ENCODE measurements at places on chromosomes 4 and X.
A peak's percentile ranks its signal among the peaks of the same experiment; 100 is the strongest.

DNA sequence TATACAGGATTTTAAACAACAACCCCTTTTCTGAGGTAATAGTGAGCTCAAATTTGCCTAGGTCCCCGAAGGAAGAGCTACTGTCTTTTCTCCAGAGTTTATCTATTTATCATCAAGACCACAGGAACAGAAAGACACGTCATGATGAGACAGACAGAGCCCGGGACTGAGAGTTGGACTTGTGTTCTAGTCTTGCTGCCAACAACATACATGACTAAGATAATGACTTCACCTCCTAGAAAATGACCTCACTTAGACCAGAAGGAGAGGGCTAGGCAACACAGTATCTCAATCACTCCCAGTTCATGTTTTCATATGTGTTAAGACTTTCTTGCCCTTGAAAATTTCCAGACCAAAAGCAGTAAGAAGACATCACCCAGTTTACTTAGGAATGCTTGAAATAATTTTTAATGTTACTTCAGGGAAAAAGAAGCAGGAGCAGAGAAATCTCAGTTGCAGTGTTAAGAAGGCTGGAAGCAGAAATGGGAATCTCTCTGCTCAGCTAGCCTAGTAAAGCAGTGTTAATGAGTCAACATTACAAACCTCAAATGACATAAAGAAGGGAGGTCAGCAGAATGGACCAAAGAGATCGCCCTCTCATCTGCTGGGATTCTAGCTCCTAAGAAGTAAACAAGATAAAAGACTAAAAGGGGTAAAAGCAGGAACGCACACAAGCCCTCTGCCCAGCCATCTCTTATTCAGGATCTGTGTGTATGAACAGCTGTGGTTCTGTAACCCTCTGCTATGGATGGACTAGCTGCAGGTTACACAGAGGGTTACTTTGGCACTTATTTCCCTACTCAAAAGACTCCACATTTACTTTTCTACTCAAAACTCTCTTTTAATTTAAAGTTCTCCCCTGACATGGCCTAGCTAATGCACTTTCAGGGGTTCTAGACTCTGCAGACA is 24.8 kb downstream of the PDGFC start:
- DNase-seq = no peak

- DNase-seq = no peak
Observed at GRCh38 chr4:32824336-32824735, 2104.2 kb downstream of the PCDH7 start.

DNA sequence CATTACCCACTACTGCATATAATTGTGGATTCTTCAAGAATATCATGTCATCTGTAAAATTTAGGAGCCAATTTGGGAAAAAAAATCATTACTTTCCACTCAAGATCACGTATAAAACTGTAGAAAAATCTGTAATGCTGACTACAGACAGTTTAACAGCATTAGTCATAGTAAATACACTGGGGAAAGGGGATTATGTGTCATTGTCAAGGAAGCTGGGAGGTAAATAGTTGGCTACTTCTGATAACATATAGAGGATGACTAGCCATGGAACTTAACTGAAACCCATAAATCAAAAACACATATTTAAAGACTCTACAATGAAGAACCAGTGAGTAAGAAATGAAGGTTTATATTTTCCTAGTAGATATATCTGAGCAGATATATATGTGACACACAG is 1666.4 kb upstream of the IGFBP7 start:
- no peak for DNase-seq

DNA sequence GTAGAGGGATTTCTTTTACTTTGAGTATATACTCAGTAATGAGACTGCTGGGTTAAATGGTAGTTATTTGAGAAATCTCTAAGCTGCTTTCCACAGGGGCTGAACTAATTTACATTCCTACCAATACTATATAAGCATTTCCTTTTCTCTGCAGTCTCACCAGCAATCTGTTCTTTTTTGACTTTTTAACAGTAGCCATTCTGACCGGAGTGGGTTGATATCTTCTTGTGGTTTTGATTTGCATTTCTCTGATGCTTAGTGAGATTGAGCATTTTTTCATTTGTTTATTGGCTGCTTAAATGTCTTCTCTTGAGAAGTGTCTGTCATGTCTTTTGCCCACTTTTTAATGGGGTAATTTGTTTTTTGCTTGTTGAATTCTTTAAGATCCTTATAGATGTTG is 43.3 kb downstream of the SPCS3 start:
- no peak for DNase-seq

DNA sequence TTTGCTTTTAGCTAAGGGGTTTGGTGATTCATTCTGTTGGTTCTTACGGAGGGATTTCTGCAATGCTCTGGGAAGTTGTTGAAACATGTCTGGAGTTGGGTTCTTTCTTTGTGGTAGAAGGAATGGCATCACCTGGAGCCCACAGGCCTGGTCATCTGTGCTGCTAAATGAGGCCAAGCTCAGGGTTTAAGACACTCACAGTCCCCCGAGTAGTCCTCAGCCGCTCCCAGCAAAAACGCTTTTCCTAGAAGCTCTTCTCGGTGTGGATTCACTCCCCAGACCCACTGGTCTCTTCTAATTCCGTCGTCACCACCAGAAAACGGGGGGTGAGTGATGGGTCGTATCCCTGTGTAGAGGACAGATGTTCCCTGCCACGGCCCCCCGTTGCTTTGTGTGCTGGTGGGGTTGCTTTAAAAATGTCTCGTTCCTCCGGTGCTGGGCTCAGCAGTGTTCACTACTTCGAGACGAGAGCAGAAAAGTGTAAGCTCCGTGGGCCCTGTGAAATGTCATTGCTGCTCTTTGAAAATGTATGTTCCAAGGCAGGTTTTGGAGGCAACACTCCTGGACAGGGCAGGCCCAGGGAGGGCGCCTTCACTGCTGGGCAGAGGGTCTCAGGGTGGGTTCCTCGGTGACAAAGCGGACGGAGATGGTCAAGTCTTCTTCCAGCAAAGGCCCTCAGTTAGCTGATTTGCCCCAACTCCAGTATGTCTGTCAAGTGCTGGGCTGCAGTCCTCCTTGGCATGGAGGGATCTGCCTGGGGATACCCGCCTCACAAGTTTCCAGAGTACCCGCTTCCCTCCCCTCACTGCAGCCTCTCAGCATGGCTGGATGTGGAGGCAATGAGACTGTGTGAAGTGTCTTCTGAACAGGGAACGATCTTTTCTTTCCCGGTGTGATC is 37.3 kb downstream of the PSAPL1 start:
- peak; percentile 33 for DNase-seq

DNA sequence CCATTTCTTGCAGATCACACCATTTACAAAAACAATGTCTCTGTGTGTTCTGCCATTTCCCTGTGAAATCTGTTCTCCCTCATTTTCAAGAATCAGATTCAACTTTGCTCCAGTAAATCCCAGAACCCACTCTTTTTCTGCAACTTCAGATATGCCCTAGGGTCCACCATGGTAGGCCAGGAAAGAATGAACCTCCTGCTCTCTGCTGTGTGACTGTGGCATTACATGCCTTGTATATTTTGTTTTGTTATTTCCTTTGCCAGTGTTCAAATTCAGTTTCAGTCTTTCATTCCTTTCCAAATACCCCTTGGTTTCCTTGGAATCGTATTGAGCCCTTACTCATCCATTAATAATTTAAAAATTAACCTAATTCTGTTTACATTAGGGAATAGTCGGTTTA is 290.2 kb upstream of the VCX start:
- DNase-seq = no peak

DNA sequence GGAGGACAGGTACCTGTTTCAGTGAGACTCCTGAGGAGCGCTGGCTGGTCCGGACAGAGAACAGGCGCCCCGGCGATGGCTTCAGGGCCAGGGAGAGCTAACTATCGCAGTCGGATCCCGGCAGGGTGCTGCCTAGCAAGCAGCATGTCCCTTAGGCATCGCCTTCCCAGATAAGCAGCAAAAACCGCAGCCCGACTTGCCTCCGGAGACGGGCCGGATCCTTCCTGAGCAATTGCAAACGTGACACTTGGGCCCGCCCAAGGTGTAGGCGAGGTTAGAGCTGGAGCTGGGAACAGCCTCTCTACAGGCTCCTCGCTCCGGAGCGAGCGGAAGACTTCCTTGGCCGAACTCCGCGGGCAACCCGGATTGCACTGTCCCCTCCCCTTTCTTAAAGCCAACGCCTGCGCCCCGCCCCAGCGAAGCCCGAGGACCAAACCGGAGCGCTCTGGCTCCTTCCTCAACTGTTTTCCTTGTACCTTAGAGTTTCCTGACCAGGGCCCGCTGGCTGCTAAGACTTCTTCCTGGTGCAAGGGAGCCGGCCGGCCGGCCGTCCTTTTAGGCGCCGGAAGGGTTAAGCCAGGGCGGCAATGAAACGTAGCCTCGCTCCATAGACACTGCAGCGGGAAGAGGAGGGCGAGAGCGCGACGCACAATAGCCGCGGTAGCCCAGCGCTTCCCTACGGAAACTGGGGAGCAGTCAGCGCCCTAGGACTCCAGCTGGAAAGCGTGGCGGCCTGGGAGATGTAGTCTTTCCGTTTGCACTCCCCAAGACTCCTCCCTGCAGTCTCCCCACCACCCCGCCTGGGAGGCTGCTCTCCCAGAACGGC is at the start of gene OPHN1:
TSS of gene OPHN1 (minus strand) at position 341 of the 826 bp plus-strand sequence. CDS start 475 bp downstream, outside the sequence.
- DNase-seq = peak; percentile 57

GRCh38 chr4:150541681-150542080 is 40.3 kb upstream of the MAB21L2 start:
- no peak for DNase-seq

- no peak for DNase-seq
Observed at GRCh38 chr4:37537484-37537883, 148.7 kb downstream of the RELL1 start.

- no peak for DNase-seq
Observed at GRCh38 chr4:38223306-38223705, 263.1 kb downstream of the PTTG2 start.

DNA sequence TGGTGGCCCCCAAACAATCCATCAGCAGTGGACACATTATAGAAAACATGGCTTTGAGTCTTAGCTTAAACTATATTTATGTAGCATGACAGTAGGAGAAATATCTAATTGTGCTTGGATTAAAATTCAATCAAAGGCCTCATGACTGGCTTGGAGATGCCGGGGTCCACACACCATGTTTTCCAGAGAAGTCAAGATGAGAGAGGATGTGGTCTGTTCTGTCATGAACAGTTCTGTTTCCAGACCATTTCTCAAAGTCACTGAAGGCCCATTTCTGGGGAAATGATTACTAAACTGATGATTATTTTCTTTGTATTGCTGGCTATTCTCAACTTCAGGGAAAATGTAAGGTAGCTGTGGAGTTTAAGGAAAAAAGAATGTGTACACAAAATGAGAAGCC is 76.3 kb downstream of the C4orf51 start:
- DNase-seq = no peak

GRCh38 chrX:71056867-71057266 is 11.3 kb downstream of the SNX12 start:
- DNase-seq = no peak

DNA sequence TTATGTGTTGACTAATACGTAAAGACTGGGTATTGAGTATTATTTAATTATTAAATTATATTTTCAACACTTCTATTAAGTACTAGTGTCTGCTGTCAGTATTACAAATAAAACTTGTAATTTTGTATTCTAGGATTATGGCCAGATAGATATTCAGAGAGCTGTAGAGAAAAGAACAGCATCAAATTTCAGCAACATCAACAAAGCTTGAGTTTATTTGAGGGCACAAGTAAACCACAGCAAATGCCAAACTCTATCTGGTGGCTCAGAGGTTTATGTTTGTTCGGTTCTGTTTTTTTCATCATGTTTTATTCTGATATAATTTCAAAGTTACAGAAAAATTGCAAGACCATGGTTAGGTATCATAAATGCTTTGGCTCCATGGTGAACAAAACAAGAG is 1530.5 kb downstream of the PCDH18 start:
- DNase-seq = no peak

GRCh38 chr4:72557021-72557420 is 12.0 kb downstream of the ADAMTS3 start:
- no peak for DNase-seq

GRCh38 chr4:93710847-93711430 is 117.6 kb upstream of the ATOH1 start:
- no peak for DNase-seq

DNA sequence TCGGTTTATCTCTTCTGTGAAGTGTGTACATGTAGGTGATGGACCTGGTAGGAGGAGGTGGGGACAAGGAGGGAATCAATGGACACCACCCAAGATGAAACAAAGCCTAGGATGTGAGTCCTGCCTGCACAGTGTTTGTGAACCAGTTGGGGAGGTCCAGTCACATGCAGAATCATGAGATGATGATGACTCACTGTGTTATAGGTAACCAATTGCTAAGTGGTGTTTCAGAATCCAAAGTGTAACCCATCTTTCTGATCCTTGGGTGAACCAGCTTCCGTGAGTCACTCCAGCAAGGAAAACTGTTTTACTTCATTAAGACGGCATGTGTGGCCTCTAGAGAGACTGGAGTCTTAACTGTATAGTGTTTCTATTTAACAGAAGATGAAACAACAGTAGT is 57.9 kb upstream of the HPF1 start:
- DNase-seq = no peak

- DNase-seq = no peak
Observed at GRCh38 chrX:10157032-10157341, 212 bp downstream of the CLCN4 start.

DNA sequence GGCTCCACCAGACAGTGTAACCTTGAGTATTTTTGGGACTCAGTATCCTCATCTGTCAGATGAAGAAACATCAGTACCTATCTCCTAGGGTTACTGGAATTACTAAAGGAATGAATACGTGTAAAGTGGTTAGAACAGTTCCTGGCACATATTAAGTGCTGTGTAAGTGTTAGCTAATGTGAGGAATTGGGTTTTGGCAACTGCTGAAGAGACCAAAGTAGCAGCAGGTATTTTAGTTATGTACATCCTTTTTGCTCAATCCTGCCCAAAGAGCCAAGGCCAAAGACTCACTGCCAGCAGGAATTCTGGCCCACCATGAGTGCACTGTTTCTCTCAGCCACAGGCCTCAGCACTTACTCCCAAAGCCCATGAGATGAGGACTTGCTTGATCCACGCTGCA is 16.7 kb upstream of the MCF2 start:
- DNase-seq = no peak

DNA sequence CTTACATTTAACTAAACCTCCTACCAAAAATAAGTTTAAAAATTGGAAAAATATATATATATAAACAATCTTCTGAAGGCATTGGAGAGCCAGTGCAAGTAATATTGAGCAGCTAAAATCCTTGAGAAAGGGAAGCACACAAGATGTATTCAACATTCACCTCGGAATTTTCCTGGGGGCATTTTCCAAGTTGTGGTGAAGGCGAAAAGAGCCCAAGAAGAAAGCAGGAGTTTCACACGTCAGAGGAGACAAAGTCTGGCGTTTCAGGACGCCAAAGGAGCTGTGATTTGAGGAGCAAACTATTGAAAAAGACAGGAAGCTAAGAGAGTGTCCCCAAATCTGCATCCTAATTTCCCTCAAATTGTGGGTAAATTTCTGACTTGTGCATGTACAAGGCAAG is 9.1 kb upstream of the GASK1B start:
- DNase-seq = peak; percentile 63

- no peak for DNase-seq
Observed at GRCh38 chrX:39201305-39201990, 400.2 kb downstream of the MID1IP1 start.

GRCh38 chrX:5683996-5684395 is 544.7 kb downstream of the NLGN4X start:
- DNase-seq = no peak

- DNase-seq = no peak
Observed at GRCh38 chrX:17559728-17560379, 177.4 kb upstream of the SCML1 start.

- DNase-seq = peak; percentile 6
Observed at GRCh38 chr4:8737601-8738279, 133.9 kb downstream of the HMX1 start.

- no peak for DNase-seq
Observed at GRCh38 chrX:103918571-103919269, 43.7 kb upstream of the TMSB15B start.

- DNase-seq = no peak
Observed at GRCh38 chrX:11040996-11041395, 70.1 kb upstream of the HCCS start.

All from breast epithelium (tissue), 4 donors.